GM20000 (cell line): ENCODE measurements at places on chromosomes 6 and 20.

- DNase-seq: no peak
These were observed 8.8 kb downstream of the CDH4 start for GRCh38 chr20:61260905-61261304.

DNA sequence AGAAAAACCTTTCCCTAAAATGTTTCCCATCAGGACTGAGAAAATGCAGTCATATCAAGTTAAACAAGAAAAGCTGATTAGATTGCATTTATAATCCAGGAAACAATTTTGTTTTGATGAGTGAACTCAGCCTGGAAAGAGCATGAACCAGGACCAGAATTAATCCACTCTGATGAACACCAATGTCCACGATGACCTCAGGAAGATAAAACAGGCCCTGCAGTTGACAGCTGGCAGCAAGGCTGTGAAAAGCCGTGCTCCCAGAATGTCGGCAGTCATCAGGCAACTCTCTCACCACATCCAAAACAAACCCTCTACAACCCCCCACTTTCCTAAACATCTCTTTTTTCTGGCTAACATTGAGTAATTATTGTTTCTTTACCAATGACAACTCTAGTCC, 74.0 kb upstream of the PROKR2 start:
- DNase-seq: no peak

DNA sequence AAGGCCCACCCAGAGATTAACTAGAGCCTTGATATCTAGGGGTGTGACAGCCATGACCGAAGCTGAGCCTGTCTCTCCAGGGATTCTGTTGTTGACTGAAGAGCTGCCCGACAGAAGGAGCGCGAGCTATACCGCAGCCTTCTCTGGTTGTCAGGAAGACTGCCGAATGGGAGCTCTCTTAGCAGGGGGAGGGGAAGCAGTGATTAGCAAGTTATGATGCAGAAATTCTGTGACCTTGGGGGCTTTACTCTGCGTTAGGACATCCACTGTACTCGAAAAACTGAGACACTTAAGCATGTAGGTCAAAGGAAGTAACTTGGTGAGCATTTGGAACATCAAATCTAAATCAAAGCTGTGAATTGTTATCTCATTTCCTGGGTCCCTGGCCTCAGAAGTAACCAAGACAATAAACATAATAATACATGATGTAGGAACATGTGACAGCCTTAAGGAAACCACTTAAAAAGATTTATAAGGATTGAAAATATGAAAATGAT, 84.7 kb downstream of the MAP3K4 start:
- no peak for DNase-seq

- peak; percentile 76 for DNase-seq
These were observed 69.2 kb upstream of the TBC1D7 start for GRCh38 chr6:13397359-13398068.

GRCh38 chr6:144161975-144162374, 11.7 kb downstream of the STX11 start:
- DNase-seq: no peak

DNA sequence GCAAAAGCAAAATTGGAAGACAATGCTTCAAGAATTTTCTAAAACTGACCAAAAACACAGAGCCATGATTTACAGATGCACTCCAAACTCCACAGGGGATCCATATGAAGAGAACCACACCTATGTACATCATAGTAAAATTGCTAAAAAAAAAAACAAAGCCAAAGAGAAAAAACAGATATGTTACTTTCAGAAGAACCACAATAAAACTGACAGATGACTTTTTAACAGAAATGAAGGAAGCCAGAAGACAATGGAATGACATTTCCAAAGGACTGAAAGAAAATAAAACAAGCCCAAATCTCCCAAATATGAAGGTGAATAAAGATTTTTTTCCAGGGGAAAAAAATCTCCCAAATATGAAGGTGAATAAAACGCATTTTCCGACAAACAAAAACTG, 17.5 kb downstream of the TRERF1 start:
- DNase-seq: no peak

- no peak for DNase-seq
These were observed 140.1 kb downstream of the KLHL32 start for GRCh38 chr6:97064578-97064977.

GRCh38 chr6:136791296-136792094, 782 bp downstream of the MAP3K5 start:
- peak; percentile 56 for DNase-seq

DNA sequence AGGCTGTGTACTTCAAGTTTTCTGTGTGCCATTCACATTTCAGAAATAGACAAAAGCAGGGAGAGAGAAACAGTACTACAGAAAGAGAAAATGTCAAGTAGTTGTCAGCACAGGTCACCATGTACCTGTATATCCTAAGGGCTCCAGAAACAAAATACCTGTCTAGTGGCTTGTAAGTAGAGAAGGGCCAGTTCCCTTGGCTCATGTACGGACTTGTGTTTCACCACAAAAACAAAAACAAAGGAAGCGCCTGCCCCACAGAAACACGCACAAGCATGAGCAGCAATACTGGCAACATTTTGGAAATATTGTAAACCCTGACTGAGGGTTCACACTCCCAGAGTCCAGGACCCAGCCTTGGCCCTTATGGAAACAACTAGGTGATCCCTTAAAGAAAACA, 44.3 kb downstream of the CNKSR3 start:
- no peak for DNase-seq

GRCh38 chr6:165641672-165642156, 21.3 kb downstream of the PDE10A start:
- DNase-seq: no peak

GRCh38 chr6:95093154-95093553, 484.2 kb upstream of the MANEA start:
- DNase-seq: no peak

GRCh38 chr6:68368845-68369244, 266.2 kb upstream of the ADGRB3 start:
- no peak for DNase-seq
